Activated CD8-positive, alpha-beta memory T cell treated with anti-CD3 and anti-CD28 coated beads for 1 hour (primary cell): ENCODE measurements at places on chromosomes 7 and 10.

GRCh38 chr10:94992811-94993210, 54.4 kb downstream of the CYP2C9 start:
- DNase-seq: no peak

DNA sequence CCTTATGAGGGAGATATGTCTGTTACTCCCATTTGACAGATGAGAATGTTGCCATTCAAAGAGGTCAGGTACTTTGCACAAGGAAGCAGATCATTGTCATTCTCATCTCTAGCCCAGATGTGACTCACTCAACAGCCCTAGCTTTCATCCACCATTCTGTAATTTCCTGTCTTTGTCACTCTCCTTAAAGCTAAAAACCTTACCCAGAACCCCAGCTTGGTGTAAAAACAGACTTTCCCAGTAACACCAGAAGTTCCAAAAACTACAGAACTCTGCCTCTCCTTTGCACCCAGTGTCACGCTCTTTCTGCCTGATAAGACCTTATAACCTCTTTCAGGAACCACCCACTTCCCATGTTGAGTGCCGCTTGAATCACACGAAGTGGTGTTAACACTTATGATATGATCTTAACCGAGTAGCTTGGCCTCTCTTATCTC, 89.1 kb upstream of the SP4 start:
- peak; percentile 2 for DNase-seq

GRCh38 chr10:22742678-22743077, 28.3 kb upstream of the PIP4K2A start:
- no peak for DNase-seq

- DNase-seq: no peak
Observed at GRCh38 chr7:115059321-115059720, 137.4 kb downstream of the MDFIC start.

- DNase-seq: no peak
Observed at GRCh38 chr10:84298057-84298456, 30.3 kb upstream of the CCSER2 start.

DNA sequence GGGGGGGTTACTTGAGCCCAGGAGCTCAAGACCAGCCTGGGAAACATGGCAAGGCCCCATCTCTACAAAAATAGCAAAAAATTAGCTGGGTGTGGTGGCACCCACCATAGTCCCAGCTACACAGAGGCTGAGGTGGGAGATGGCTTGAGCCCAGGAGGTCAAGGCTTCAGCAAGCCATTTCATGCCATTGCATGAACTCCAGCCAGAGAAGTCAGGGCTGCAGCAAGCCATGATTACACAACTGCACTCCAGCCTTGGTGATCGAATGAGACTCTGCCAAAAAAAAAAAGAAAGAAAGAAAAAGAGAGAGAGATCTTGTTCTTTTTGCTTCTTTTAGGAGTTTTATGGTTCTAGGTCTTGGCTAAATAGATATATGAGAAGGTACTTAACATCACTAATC, 200.2 kb upstream of the PHYHIPL start:
- no peak for DNase-seq

DNA sequence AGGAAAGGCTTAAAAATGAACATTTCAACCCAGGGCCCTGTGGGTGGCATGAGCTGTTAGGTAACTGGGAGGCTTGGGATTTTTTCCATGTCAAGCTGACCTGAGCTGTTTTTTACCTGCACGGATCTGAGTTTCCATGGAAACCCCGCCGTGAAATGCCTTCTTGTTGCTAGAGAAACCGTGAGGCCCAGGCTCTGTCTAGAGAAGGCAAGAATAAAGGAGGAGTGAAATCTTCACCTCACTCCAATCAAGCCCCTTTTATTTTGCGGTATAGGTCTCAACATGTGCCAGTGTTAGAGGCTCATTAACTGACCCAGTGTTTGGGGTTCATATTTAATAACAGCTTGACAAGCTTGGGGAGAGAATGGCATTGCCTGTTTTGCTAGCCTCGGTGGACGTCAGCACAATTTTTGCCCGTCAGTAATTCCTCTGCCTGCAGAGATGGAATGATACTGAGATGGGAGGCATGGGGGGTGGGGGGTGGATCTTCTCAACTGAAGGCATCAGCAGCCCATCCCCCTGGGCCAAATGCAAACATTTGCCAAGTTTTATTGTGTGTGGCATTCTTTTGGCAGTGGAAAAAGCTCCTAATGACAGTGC, 48.9 kb upstream of the PDCD4 start:
- DNase-seq: no peak

- no peak for DNase-seq
Observed at GRCh38 chr7:91194841-91195240, 69.4 kb upstream of the FZD1 start.

DNA sequence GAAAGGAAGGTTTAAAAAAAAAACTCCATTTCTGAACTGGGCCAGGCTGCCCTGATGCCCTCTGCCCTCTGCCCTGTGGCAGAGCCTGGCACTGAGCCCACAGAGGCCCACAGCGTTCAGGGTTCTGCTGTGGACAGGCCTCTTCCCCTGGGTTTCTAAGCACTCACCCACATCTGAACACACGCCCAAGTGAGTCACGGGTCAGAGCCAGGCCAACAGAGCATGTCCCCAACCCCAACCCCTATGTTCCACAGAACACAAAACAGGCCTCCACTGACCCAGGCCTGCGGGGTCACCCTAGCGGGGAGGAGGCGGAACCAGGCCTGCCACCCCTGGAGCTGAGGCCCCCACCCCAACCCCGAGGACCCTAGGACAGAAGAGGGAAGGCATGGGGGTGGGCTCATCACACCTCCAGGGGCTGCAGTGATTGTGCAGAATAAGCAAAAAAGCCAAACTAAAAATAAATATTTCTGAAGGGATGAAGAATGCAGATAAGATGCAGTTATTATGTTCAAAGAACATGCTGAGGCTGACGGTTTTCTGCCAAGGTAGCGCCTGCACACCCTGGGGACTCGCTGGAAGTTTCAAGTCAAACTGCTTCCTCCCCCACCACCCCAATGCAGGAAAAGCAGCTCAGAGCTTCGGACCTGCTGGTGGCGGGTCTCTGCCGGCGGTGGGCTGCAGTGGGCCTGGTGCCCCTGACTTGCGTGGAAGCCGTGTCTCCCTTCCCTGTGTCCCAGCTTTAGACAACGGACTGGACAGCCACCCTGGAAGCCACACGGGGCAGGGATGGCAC, 5.4 kb downstream of the WDR86 start:
- no peak for DNase-seq
